ENCODE measurements at places on chromosomes 6 and 20. TPM values are rescaled to one million over a fixed set of nuclear protein-coding genes. Genes with fewer than 3 reads are reported as not detected.
A peak's percentile ranks its signal among the peaks of the same experiment; 100 is the strongest.

DNA sequence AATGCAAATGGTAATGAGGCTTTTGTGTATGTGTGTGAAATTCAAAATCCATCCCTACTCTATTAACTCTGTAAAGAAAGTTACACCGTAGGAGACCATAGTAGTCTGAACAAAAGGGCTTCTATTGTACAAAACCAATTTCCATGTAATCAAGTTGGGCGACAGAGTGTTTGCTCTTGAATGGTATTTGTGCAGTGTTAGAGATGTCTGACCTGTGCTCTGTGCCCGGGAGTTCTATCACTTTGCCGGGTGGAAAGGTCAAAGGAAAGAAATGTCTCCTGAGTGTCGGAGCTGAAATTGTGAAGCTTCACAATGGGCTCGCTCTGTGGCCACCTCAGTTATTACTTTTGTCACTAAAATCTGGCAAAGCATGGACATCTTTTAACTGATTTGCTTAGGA is 312.0 kb downstream of the SAMD5 start:
- H3K4me3 ChIP-seq = no peak overlapping the region
- no peak overlapping the region for H3K27ac ChIP-seq
- H3K36me3 ChIP-seq = no peaks in the 10 kb centered on the region
- no peaks in the 10 kb centered on the region for H3K27me3 ChIP-seq
- no peak for DNase-seq

DNA sequence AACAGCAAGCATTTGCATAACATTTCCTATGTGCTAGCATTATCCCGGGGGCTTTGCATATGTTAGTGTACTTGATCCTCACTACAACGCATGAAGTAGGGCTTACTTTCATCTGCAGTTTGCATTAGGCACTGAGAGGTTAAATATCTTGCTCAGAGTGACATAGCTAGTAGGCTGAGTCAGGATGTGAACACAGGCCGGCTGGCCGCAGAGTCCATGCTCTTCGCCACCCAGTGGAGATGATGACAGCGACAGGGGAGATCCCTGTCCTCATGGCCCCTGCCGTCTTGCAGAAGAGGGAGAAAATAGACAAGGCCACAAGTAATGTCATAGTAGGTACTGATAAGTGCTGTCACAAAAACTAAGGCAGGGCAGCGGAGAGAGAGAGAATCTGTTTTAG is 46.9 kb downstream of the LYRM4 start:
- DNase-seq = no peak
- H3K36me3 ChIP-seq = no peaks in the 10 kb centered on the region
- no peaks in the 10 kb centered on the region for H3K27me3 ChIP-seq
- no peak overlapping the region for H3K4me3 ChIP-seq
- H3K4me1 ChIP-seq = no peaks in the 10 kb centered on the region

GRCh38 chr6:11681770-11682169 is 96.8 kb downstream of the ADTRP start:
- no peaks in the 10 kb centered on the region for H3K4me1 ChIP-seq
- no peak overlapping the region for H3K4me3 ChIP-seq
- no peaks in the 10 kb centered on the region for H3K36me3 ChIP-seq

DNA sequence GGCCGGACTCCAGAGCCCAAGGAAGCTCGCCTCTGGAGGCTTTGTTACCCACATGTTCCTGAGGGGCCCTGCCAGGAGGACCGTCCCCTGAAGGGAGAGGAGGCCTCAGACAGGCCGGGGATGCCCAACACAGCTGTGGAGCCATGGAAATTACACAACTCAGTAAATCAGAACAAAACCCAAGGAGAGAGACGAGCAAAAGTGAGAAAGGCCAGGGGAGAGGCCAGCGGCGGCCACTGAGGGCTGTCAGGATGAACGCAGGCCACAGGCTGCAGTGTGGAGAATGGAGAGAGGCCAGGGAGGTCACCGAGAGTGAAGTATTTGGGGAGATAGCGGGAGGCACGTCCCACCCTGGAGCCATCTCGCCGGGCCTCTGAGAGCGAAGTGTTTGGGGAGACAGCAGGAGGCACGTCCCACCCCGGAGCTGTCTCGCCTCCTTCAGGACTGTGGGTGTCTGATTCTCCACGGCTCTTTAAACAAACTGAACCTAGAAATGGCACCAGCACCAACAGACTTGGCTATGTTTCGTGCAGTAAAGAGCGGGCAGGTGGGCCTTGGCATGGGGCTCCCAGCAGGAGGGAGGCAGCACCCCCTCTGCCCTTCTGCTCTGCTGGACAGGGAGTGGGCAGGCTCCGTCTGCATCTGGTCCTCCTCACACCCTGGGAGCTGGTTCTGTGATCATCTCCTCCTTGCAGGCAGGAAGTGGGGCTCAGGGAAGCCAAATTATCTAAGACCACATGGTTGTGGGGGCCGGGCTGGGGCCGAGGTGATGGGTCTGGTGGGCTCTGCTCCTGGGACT is 91.0 kb downstream of the YTHDF1 start:
- no peaks in the 10 kb centered on the region for H3K27me3 ChIP-seq
- DNase-seq = peak; percentile 15
- H3K27ac ChIP-seq = no peak overlapping the region
- no peaks in the 10 kb centered on the region for H3K4me1 ChIP-seq

DNA sequence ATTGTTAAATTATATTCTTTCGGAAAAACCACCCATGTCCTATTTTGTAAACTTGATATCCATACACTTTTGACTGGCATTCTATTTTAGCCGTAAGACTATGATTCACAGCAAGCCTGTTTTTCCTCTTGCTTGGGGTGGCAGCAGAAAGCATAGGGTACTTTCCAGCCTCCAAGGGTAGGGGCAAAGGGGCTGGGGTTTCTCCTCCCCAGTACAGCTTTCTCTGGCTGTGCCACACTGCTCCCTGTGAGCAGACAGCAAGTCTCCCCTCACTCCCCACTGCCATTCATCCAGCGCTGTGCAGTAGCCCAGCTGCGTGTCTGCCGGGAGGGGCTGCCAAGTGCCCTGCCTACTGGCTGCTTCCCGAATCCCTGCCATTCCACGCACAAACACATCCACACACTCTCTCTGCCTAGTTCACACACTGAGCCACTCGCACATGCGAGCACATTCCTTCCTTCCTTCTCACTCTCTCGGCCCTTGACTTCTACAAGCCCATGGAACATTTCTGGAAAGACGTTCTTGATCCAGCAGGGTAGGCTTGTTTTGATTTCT is 2.1 kb upstream of the ESR1 start:
- H3K36me3 ChIP-seq = no peaks in the 10 kb centered on the region
- peaks cover 19% of the 10 kb centered on the region for H3K4me1 ChIP-seq
- H3K27ac ChIP-seq = no peak overlapping the region
- no peaks in the 10 kb centered on the region for H3K27me3 ChIP-seq

DNA sequence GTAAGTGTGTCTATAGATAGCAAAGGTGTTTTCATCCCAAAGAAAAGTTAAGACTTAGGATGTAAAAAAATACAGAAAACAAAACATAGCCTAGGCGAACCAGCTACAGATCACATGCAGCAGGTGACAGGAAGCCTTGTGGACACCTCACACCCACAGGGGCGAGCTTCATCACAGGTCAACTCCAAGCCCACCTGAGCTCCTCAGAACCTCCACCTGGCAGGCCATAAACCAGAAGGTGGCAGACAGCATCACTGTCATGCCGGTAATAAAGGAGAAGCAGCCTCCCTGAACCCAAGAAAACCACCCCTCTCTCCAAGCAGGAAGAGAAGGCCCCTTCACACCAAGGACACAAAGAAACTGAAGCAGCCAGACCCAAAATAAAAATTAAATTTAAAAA is 1.0 kb downstream of the RALGAPA2 start:
- no peak for DNase-seq
- no peaks in the 10 kb centered on the region for H3K27me3 ChIP-seq
- H3K4me1 ChIP-seq = peaks cover 43% of the 10 kb centered on the region
- H3K4me3 ChIP-seq = peak overlapping the region; percentile 35

DNA sequence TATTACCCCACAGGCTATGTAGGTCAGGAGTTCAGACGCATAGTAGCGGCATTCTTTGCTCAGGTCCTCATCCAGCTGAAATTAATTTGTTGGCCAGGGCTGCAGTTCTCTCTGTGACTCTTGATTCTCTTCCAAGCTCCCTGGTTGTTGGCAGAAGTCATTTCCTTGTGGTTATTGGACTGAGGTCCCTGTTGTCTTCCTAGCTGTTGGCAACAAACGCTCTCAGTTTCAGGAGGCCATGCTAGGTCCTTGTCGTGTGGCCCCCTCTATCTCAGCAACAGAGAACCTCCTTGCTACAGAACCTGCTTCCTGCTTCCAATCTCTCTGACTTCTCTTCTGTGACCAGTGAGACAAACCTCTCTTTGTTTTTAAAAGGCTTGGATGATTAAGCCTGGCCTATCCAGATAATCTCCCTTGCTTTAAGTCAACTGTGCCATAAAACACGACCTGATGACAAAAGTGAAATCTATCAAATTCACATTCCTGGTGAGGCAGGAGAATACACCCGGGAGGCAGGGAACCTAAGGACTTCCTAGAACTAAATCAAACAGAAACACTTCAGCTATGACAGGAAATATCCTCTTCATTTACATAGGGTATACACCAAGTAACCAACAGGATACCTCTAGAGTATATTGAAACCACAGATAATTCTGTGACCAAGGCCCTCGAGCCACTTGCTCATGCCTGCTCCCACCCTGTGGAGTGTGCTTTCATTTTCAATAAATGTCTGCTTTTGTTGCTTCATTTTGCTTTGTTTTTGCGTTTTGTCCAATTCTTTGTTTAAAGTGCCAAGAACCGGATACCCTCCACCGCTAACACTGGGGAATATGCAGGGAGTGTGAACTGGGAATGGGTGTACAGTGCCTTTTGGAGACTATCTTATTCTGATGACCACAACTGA is 196.0 kb downstream of the BTBD3 start:
- H3K36me3 ChIP-seq = no peaks in the 10 kb centered on the region
- DNase-seq = no peak
- H3K27ac ChIP-seq = no peak overlapping the region
- no peak overlapping the region for H3K4me3 ChIP-seq
- H3K27me3 ChIP-seq = no peaks in the 10 kb centered on the region

DNA sequence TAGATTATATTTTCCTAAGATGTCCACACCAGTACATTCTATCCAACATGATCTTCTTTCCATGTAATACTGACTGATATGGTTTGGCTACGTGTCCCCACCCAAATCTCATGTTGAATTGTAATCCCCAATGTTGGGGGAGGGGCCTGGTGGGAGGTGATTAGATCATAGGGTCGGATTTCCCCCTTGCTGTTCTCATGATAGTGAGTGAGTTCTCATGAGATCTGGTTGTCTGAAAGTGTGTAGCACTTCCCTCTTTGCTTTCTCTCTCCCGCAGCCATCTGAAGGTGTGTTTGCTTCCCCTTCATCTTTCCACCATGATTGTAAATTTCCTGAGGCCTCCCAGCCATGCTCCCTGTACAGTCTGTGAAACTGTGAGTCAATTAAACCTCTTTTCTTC is 12.2 kb upstream of the HBS1L start:
- no peak overlapping the region for H3K27ac ChIP-seq
- no peaks in the 10 kb centered on the region for H3K4me1 ChIP-seq
- no peaks in the 10 kb centered on the region for H3K27me3 ChIP-seq
- no peak for DNase-seq
- H3K36me3 ChIP-seq = no peaks in the 10 kb centered on the region

Gene GSTA2
- 0.40 TPM for total RNA-seq

Gene CCN6
- total RNA-seq = not detected

Gene PRR18
- not detected for total RNA-seq

Gene ZBP1
- total RNA-seq = 9.4 TPM

Measured in upper lobe of left lung (tissue), 6 donors.